H1 (cell line): ENCODE measurements at places on chromosomes 4 and X. TPM values are rescaled to one million over a fixed set of nuclear protein-coding genes. Genes with fewer than 3 reads are reported as not detected.

MXRA5 gene
- 1.5 and 1.7 TPM in 2 replicates for total RNA-seq

TMPRSS11B gene
- total RNA-seq, result not detected in 2 replicates

CBR4 gene
- 29.5 and 30.6 TPM in 2 replicates for total RNA-seq

DNA sequence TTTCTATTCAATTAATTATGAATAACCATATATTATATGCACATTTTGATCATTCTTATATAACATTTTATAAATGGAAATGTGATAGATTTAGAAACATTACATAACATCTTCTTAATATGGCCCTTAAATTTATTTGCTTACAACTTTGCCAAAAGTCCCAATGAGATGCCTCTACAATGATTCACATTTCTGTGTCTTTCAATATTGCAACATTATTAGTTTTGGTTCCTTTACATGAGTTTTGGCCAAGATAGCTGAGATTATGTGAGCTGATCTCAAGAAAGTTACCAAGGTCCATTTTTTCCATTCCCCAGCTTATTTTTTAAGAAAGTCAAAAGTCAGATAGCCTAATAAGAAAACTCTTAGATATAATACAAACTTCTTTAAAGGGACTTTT lies 361.2 kb downstream of the PCDH7 start:
- DNase-seq, result no peak

- DNase-seq, result peak; percentile 63
Observed at GRCh38 chrX:100447655-100448397, 37.8 kb upstream of the PCDH19 start.

DNA sequence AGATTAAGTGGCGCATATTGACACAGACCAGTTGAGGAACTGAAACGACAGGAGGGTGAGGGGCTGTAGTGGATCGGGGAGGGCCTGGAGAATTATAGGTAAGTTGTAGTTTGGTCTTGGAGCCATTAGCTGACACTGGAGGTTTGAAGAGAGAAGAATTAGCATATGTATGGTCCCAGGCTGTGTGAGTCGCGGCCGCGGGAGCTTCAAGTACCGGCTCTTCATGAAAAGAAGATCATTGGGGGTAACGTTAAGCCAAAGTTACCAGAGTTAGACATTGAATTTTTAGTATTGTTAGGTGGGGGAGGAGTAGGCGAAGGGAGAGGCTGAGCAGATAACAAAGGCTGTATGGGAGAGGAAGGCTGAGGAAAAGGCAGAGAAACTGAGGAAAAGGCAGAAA lies 56.5 kb downstream of the ZNF674 start:
- peak; percentile 42 for DNase-seq

GRCh38 chr4:43113196-43113595 lies 220.7 kb downstream of the GRXCR1 start:
- no peak for DNase-seq

ERVMER34-1 gene
- 31.6 and 34.3 TPM in 2 replicates for total RNA-seq

GRCh38 chr4:101294597-101294996 lies 52.7 kb downstream of the PPP3CA start:
- DNase-seq, result no peak

- no peak for DNase-seq
Observed at GRCh38 chr4:38609614-38610013, 54.4 kb upstream of the KLF3 start.

DNA sequence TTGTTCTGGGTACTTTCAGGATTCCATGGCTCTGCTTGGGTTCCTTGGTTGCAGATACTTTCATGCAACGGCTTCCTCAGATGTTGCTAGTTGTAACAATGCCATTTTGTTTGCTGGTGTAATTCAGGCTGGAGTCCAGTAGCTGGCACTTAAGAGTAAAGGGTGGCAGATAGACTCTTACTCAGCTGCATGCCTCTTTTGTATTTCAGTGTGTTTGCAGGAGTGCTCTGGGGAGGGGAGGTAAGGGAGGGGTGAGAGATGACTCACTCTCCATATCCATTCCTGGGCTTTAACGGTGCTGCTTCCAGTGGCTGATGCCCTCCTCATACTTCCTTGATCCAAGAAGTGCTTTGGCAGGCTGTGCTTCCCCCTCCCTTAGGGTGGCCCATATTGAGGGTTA lies 155.2 kb downstream of the ZNF330 start:
- DNase-seq, result peak; percentile 21

- DNase-seq, result peak; percentile 32
Observed at GRCh38 chr4:27062256-27062655, 201.6 kb downstream of the STIM2 start.

GRCh38 chr4:40887764-40888131 lies 138.0 kb downstream of the NSUN7 start:
- no peak for DNase-seq

SLBP gene
- 45.1 and 49.0 TPM in 2 replicates for total RNA-seq

FTHL17 gene
- not detected in 2 replicates for total RNA-seq

GRCh38 chrX:149471397-149471796 lies 33.7 kb downstream of the IDS start:
- DNase-seq, result no peak

DNA sequence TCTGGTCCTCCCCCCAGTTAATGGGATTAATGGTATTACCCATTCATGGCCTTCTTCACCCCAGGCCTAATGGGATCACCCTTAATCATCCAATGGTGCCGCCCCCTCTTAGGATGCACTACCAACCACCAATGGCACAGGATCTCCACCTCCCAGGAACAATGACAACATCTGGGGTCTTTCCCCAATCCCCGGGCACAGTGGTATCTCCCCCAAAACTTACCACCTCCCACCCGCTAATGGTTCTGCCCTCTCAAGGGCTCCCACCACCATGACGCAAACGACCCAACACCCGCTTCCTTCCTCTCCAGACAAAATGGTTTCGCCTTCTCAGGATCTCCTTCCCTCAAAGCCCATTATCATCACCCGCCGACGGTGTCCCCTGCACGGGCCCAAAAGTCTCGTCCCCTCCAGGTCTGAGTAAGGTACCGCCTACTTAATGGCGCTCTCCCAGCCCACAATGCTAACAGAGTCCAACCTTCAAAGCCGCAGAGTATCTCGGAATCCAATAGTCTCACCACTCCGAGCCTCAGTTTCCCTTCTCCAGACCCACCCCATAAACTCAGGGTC lies 458 bp downstream of the GRIPAP1 start:
- DNase-seq, result peak; percentile 51

- DNase-seq, result peak; percentile 85
Observed at GRCh38 chr4:5710961-5711478, at the start of gene EVC. Gene EVC (plus strand): TSS chr4:5711201. CDS start chr4:5711381, 180 bp downstream.

DNA sequence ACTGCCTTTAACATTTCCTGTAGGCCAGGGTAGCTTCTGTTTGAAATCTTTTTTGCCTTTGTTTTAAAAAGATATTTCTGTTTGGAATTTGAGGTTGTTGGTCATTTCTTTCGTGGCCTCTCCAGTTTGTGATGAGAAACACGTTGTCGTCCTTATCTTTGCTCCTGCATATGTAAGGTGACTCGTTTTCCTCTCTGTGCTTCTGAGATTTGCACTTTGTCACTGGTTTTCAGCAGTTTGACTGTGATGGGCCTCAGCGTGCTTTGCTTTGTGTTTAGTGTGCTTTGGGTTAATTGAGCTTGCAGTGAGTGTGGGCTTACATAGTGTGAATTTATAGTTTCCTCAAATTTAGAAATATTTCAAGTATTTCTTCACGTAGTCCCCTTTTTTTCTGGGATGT lies 81.5 kb downstream of the FAM193A start:
- DNase-seq, result no peak

DNA sequence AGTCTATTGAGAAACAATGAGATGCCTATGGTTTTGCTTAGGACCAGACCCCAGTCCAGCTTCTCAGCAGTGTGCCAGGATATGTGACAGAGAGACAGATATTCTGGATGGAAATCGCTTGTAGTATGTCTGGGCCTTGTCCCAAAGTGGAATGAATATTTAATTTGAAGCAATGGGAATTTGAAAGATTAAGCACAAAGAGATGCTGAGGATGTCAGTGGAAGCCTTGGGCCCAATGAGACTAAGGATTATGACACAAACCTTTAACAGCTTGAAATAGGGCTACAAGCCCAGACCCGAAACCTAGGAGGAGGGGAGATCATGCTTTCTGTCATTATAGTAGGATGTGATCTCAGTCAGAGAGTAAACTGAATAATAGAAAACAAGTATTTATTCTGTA lies 459.2 kb downstream of the FAT4 start:
- no peak for DNase-seq

- DNase-seq, result no peak
Observed at GRCh38 chrX:2954541-2954940, 25.4 kb upstream of the ARSD start.

GRCh38 chr4:151675411-151675971 lies 85.3 kb downstream of the GATB start:
- DNase-seq, result no peak

DNA sequence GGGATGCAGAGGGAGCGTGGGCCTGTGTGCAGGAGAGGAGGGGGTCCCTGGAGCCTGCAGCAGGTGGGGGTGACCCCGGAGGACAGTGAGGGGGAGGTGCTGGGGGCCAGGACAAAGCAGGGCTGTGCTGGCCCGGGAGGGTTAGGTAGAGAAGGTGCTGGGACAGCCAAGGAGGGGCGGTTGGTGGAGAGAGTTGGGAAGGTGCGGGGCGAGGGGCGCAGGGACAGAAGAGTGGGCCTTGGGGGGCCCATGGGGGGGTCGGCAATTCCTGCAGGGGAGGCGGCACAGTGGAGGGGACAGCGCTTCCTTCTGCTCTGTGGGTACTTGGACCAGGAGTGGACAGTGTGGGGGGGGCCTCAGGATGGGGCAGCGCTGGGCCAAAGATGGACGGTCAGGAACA lies 32.5 kb downstream of the LRPAP1 start:
- no peak for DNase-seq

F8A2 gene
- total RNA-seq, result not detected in 2 replicates

ART3 gene
- total RNA-seq, result 0.63 and 2.0 TPM in 2 replicates

DNA sequence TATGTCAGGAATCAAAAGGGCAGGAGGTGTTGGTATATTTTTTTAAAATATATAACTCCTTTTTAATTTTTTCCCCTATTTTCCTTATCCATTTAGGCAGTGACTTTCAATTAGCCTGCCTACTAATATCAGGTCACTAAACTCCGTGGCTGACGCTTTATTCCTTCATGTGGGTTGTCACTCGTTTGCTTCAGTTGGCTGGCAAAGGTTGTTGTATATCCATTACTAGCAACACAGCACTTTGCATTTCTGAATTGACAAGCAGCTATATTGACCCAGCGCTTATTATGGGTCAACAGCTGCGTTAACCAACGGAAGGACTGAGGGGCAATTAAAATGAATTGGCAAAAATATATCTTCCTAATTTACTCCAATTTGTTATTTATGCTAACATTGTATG lies 87.7 kb downstream of the ARX start:
- no peak for DNase-seq

- no peak for DNase-seq
Observed at GRCh38 chr4:68062501-68062900, 67.2 kb downstream of the TMPRSS11F start.

- no peak for DNase-seq
Observed at GRCh38 chr4:8349664-8350236, 80.2 kb downstream of the HTRA3 start.
